CD4-positive, alpha-beta T cell treated with Interleukin-6 at 100 ng/mL for 8 hours (primary cell): ENCODE measurements at places on chromosomes 11 and 22.

- DNase-seq: no peak
Observed at GRCh38 chr22:42375982-42376381, 56.2 kb downstream of the NFAM1 start.

DNA sequence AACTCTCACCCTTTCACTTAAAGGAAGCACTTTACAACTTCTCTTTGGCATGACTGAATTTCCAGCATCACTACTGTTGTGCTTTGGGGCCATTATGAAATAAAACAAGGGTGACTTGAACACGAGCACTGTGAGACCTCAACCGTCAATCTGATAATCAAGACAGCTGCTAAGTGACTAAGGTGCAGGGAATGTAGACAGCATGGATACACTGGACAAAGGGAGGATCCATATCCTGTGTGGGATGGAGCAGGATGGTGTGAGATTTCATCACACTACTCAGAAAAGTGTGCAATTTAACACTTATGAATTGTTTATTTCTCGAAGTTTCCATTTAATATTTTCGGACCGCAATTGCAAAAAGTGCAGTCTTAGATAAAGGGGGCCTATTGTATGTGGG, 16.1 kb upstream of the EXPH5 start:
- no peak for DNase-seq

DNA sequence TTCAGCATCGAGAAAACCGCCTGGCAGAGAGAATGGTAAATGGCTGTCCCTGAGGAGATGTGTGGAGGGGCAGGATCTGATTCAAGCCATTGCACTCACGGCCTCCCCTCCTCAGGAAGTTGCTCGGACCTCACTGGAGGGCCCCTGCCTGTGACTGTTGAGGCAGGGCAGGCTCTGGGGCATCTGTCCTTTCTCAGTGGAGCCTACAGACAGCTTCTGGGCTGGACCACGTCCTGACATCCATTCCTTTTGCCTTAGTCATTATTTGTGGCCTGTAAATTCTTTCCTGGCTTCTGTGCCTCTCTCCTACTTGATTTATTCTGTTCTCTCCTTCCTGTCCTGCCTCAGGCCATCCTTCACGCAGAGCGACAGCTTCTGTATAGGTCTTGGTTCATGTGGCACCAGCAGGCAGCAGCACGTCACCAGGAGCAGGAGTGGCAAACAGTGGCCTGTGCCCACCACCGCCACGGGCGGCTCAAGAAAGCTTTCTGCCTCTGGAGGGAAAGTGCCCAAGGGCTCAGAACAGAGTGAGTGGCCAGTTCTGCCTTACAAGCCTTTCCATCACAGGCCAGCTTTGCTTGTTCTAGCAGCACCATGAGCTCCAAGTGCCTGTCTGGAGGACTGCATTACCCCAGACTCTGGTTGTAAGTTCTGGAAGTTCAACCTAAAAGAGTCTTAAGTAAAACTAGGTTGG, 59.6 kb downstream of the PISD start:
- no peak for DNase-seq

DNA sequence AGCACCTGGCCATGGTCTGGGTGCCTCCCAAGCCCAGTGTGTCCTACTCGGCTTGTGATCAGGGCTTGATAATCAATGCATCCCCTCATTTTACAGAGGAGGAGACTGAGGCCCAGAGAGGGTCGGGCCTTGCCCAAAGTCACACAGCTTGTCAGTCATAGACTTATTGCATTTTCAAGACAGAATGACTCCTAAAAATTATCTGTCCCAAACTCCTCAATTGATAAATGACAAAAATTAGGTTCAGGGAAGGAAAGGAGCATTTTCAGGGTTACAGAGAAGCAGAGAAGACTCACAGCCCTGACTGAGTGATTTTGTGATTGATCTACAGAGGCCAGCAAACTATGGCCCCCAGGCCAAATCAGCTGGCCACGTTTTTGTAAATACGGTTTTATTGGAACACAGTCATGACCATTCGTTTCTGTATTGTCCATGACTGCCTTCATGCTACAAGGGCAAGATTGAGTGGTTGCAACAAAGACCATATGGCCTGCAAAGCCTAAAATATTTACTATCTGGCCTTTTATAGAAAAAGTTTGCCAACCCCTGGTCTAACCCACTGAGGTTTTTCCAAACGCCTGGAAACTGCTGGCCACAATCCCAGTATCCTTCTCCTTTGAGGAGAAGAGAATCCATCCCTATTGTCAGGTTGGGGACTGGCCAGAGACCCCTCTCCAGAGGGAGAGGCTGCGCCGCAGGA, 35.1 kb upstream of the NAV2 start:
- no peak for DNase-seq

- DNase-seq: no peak
Observed at GRCh38 chr22:19554834-19555404, 30.7 kb upstream of the CLDN5 start.

GRCh38 chr11:47306484-47306844, 36.5 kb downstream of the MADD start:
- DNase-seq: no peak

GRCh38 chr11:27909386-27909785, 198.6 kb downstream of the KIF18A start:
- no peak for DNase-seq

- DNase-seq: no peak
Observed at GRCh38 chr22:24901448-24901847, 45.0 kb downstream of the LHFPL7 start.

DNA sequence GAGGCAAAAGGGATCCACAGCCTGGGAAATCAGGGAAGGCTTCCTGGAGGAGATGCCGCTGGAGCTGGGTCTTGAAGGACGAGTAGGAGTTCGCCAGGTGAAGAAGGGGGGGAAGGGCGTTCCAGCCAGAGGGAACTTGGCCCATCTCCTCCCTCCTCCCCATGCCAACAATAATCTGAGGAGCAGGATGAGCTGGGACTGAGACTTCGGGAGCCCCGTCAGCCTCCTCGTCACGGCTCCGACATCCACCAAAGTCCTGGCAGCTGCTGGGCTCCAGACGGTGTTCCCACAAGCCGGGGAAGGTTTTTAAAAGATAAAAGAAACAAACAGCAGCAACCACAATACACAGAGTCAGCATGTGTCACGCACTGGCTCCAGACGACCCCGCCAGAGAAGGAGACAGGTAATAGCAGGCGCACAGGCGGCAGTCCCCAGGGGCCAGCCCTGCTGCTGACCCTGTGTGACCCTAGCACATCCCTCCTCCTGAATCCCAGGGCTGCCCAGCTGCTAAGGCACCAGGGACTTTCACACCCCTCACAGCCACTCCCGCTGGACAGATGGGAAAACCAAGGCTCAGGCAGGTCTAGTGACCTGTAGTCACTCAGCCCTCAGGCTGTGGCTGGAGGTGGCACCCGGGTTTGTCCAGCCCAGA, 37.3 kb downstream of the NUP50 start:
- DNase-seq: no peak
